Muscle of back (tissue), 13 donors: ENCODE measurements at places on chromosomes 5 and 9.

GRCh38 chr5:65923339-65923738 is 3.0 kb upstream of the ERBIN start:
- DNase-seq = no peak

- no peak for DNase-seq
Observed at GRCh38 chr5:13643196-13643595, 301.3 kb downstream of the DNAH5 start.

GRCh38 chr9:136525207-136525606 is 20.6 kb downstream of the NOTCH1 start:
- DNase-seq = peak; percentile 48

DNA sequence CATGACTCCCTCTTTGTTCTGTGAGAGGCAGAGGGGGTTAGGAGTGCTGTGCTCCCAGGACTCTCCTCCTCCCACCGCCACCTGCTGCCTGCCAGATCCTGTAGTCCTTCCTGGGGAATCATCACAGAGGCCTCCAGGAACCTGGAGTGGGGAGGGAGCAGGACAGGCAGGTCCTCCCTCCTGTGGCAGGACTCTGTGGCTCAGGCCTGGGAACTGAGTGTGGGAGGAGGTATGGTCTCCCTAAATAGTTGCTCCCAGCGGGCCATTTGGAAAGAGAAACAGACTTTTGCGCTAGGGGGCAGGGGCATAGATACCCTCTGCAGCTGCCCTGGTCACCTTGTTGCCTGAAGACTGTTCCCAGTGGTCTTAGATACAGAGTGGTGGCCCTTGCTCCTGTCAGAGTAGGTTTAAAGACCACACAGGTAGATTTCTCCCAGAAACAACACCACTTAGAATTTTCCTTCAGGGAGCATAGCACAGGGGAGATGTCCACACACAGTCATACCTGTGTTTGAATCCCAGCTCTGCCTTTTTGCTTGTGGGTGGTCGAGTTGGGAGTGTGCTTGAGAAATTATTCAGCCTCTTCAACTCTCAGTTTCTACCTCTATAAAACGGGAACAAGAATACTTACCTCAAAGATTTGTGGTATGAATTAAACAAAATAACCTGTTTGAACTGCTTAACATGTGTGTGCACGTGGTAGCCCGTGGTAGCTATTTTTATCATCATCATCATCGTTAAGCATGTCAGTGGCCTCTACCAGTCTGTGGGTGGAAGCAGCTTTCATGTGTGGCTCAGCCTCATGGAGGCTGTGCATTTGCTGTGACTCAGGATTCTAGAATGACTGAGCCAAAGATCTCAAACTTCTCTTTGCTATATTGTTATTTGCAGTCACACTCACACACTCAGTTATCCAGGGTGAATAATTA is 55.8 kb downstream of the SLC22A5 start:
- no peak for DNase-seq

GRCh38 chr9:81649475-81650240 is 39.7 kb downstream of the TLE1 start:
- DNase-seq = no peak

DNA sequence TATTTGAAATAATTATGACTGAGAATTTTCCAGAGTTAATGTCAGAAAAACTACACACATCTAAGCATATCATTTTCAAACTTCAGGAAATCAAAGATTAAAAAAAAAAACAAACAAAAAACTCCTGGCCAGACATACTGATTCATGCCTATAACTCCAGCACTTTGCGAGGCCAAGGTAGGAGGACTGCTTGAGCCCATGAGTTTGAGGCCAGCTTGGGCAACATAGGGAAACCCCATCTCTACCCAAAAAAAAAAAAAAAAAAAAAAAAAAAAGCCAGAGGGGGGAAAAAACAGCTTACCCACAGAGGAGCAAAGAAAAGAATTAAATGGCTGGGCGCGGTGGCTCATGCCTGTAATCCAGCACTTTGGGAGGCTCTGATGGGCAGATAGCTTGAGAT is 22.4 kb downstream of the EFCAB9 start:
- no peak for DNase-seq

DNA sequence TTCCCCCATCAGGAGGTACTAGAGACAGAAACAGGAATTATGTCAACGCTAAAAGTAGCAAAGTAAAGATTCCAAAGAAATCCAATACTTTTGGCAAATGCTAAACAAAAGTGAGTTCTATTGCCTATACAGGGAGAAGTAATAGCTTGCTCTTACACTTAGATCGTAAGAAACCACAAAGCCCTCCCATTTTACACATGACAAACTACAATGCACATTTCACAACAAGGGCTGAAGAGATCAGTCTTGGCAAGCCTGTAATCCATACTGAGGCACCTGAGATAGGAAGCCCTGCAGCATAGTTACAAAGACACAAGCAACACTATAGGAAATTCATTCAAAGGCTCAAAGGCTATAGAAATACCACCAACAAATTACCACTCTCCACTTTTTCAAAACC is 7.7 kb downstream of the HNRNPK start:
- no peak for DNase-seq

DNA sequence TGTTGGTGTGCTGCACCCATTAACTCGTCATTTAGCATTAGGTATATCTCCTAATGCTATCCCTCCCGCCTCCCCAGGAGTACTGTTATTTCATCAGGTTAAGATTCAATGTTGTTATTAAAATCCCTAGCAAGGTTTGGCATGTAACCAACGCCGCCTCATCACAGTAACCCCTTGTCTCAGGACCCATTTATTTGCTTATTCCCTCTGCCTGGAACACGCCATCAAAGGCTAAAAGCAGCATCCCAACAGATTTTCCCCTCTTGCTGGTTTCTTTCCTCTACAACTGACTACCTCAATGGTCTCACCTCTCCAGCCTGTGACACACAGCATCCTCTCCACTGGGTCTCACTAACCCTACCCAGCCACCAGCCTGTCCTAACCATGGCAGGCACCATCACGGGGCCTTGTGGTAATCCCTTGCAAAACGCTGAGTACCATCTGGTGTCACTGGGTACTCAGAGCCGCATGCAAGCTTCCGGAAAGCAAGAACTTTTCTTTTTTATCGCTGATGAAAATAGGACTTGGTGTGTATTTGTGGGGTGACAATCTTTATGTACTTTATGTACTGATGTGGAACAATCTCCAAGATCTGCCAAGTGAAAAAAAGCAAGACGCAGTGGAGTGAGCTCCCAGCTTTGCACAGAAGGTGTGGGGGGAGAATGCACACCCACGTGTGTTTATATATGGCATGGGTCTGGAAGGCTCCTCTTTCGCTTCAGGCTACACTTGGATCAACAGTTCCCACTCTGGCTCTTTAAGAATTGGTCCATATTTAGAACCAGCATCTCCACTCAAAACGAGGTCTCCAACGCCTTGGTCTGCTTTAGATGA is 6.1 kb downstream of the RPS14 start:
- no peak for DNase-seq

GRCh38 chr9:137300567-137301080 is 1.4 kb downstream of the NRARP start:
- peak; percentile 66 for DNase-seq

GRCh38 chr5:113061846-113062780 is 85.5 kb downstream of the DCP2 start:
- no peak for DNase-seq

- DNase-seq = no peak
Observed at GRCh38 chr5:151661968-151662732, 24.6 kb downstream of the SPARC start.

- DNase-seq = no peak
Observed at GRCh38 chr9:69370430-69370829, 45.4 kb downstream of the ENTREP1 start.

GRCh38 chr9:134226221-134226930 is 62.0 kb upstream of the RNU6ATAC start:
- DNase-seq = no peak

DNA sequence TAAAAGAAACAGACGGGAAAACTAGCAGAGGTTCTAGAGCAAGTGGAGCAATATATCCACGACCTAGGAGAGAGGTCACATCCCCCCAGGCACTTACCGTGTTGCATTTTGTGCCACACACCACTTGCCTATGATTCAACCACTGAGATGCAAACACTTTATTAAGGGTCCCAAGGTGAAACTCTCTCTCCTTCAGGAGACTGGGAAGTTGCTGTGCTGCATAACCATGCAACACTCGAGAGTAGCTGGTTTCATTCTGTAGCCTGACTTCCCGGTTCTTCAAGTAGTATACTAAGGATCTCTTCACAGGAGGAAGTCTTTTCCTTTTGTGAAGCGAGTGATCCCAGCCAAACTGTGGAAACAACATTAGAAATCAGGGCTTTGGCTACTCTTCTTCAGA is 1.6 kb downstream of the DCAF12 start:
- DNase-seq = no peak

DNA sequence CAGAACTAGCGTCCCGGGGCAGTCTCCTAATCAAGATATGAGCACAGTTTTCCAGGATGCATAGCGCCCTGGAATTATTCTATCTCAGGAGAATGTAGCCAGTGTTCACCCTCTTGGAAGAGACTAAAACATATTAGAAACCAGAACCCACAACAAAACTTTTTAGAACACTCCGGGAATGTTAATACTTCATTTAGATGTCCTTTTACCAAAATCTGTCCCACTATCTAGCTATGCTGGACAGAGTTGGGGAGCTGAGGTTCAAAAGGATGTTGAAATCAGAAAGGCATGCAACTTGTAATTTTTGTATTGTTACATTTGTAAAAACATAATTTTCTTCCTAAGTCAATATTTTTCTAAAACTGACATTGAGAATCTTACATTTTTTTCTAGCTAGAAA is 386.5 kb upstream of the RFX3 start:
- no peak for DNase-seq

DNA sequence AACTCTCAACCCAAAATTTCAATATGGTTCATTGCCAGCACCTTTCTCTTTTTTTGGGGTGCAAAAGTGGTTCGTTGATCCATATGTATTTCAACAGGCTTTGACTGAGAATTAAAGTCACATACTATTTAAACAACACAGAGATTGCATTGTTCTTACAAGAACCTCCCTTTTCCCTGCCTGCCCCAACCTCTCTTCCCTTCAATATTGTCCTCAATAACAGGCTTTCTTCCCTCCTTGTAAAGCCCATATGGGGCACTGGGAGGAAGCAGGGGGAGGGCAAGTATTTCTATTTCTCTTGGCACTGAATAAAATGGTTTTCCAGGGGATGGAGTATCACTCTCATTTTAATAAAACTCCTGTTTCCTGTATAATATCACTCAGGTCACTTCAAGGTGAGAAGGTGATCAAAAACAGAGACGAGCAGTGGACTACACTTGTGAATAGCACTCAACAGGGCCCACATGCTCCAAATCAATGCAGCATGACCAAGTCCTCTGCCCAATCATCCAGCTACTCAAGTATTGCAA is 65.1 kb downstream of the EFNA5 start:
- no peak for DNase-seq

GRCh38 chr5:150197476-150197875 is 7.6 kb downstream of the SLC6A7 start:
- DNase-seq = no peak

- DNase-seq = no peak
Observed at GRCh38 chr5:177552839-177553455, 1.4 kb downstream of the FAM193B start.

- no peak for DNase-seq
Observed at GRCh38 chr9:129026442-129027223, 1.5 kb downstream of the SH3GLB2 start.

DNA sequence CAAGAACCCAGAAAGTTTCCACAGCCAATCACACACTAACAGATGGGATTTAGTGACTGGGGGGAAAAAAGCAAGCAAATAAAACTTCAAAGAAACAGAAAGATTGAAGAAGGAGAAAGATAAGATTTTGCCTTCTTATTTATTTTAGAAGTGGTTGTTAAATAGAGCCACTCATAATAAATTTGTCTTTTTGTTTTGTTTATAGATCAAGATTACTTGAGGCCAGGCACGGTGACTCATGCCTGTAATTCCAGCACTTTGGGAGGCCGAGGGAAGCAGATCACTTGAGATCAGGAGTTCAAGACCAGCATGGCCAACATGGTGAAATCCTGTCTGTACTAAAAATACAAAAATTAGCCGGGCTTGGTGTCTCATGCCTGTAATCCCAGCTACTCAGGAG is 94.9 kb upstream of the RANBP3L start:
- DNase-seq = no peak

GRCh38 chr9:136697146-136697820 is 10.0 kb upstream of the AGPAT2 start:
- no peak for DNase-seq

- no peak for DNase-seq
Observed at GRCh38 chr5:59620535-59621212, 272.9 kb downstream of the PDE4D start.

DNA sequence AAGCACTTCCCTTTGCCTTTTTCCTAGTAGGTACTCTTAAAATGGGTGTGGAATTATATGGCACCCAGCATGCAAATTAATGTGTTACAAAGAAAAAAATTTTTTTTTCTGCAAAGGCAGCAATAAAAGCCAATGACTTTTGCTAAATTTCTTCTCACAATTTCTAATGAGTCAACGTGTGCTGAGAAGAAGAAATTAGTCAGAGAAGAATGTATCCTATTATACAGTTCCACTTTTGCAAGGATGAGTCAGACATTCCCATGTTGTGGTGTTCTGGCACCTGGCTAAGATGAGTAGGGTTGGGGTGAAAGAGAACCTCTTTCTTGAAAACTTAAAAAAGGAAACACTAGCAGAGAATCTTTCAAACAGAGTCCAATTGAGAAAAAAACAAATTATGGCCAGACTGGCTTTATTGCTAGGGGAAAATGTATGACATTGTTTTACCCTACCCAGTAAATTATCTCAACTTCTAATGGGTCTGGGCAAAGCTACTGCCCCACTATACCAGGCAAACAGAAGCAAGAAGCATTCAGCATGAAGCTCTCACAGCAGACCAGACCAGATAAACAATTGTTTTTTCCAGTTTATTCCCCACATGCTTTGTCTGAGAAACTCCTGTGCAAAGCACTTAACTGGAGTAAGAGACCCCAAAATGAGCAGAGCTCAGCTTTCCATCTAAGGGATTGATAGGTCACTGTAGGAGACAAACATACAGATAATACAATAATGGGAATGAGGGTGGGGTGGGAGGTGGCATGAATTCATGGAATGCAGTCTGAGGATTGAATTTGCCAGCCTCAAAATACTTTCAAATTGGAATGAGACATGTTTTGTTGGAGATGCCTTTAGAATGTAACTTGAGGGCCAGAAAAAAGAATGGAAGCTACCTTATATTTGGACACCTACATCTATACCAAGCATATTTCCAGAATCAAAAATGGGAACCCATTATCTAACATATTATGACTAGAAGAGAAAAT is 220.8 kb upstream of the RFX3 start:
- peak; percentile 64 for DNase-seq

GRCh38 chr5:133950821-133951612 is 17.4 kb downstream of the C5orf15 start:
- no peak for DNase-seq

- no peak for DNase-seq
Observed at GRCh38 chr5:99037668-99038067, 108.9 kb upstream of the CHD1 start.

- no peak for DNase-seq
Observed at GRCh38 chr5:176577312-176578176, 28.4 kb downstream of the CDHR2 start.

- DNase-seq = no peak
Observed at GRCh38 chr9:127045148-127045547, 77.3 kb downstream of the ANGPTL2 start.
